Left ventricle myocardium inferior (tissue), 1 donor: ENCODE measurements at places on chromosomes 3 and 15. TPM values are rescaled to one million over a fixed set of nuclear protein-coding genes. Genes with fewer than 3 reads are reported as not detected.

The WNT7A gene
- total RNA-seq = not detected

The CLDN18 gene
- total RNA-seq = not detected

The CSTA gene
- total RNA-seq = 0.74 TPM

The PRTG gene
- 0.69 TPM for total RNA-seq

The BCL2A1 gene
- total RNA-seq = 0.30 TPM

The CSPG4 gene
- total RNA-seq = 9.1 TPM

The SLC25A20 gene
- total RNA-seq = 94.1 TPM

The HEG1 gene
- 105 TPM for total RNA-seq

The SAMD7 gene
- total RNA-seq = not detected

The C2CD4A gene
- not detected for total RNA-seq

The DUOXA1 gene
- 0.30 TPM for total RNA-seq

The DENND6A gene
- 14.7 TPM for total RNA-seq

The NECTIN3 gene
- 7.6 TPM for total RNA-seq

The RAD51 gene
- total RNA-seq = 0.88 TPM

The GRM7 gene
- not detected for total RNA-seq

The ADGRG7 gene
- total RNA-seq = not detected

The SERPINI2 gene
- 0.41 TPM for total RNA-seq
